Kidney capillary endothelial cell (primary cell): ENCODE measurements at places on chromosomes 7 and 10.

- peak; percentile 44 for DNase-seq
Observed at GRCh38 chr10:34655286-34656170, 159.6 kb downstream of the PARD3 start.

GRCh38 chr10:70379581-70380176, 2.7 kb downstream of the LRRC20 start:
- no peak for DNase-seq

- DNase-seq = no peak
Observed at GRCh38 chr7:157670490-157671357, 333.9 kb downstream of the DNAJB6 start.

GRCh38 chr7:82384779-82385178, 58.8 kb downstream of the CACNA2D1 start:
- DNase-seq = no peak

GRCh38 chr7:69598487-69599285, 411 bp downstream of the AUTS2 start:
- DNase-seq = peak; percentile 40

GRCh38 chr7:134612197-134612596, 34.5 kb upstream of the BPGM start:
- no peak for DNase-seq
